ENCODE measurements at places on chromosomes 13 and 19. TPM values are rescaled to one million over a fixed set of nuclear protein-coding genes. Genes with fewer than 3 reads are reported as not detected.

The WDR88 gene
- not detected for total RNA-seq

GRCh38 chr19:920051-920864, 3.1 kb downstream of the KISS1R start:
- DNase-seq: no peak

The FCAR gene
- total RNA-seq: not detected

The ZNF626 gene
- total RNA-seq: not detected

DNA sequence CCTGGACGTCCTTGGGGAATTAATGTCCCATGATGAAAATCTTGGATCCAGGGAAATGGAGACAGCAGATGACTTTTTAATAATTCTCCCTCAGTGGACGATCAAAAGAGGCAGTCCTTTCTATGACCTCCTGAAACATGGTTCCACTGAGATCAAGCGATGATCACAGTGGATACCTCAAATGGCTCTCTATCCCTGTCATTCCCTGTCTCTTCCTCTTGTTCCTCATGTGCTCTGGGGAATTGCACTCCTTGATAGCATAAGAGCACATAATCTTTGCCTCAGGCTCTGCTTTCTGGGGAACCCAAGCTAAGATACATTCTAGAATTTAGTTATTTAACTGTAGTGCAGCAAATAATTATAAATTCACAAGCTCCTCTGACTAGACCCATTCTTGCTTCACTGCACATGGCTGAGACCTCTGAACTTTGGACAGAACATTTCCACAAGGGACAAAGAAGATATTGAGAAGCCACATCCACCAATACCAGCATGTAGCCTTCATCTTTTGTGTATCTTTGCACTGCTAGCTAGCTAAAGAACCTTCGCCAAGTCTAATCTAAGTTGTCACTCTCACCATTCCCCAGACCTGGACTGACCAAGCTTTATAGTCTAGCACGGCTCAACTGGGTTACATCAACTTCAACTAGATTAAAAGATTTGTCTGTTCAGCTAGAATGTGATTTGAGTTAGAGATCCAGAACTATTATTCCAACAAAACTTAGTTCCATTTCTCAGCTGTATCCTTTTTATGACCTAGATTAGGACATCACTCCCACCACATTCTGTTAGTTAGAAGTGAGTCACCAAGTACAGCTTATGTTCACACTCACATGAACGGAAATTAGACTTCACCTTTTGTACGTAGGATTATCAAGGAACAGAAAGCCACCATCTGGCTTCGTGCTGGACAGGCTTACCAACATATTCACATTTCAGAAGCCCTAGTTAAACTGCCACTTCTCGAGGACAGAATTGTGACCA, 142.7 kb downstream of the SUCLA2 start:
- no peak for DNase-seq

The DMKN gene
- total RNA-seq: 0.40 TPM

GRCh38 chr13:67275351-67275960, 45.3 kb upstream of the PCDH9 start:
- DNase-seq: no peak

- DNase-seq: no peak
Measured at GRCh38 chr19:1985588-1986356, 29.7 kb downstream of the BTBD2 start.

The NMRK2 gene
- not detected for total RNA-seq
